Activated CD8-positive, alpha-beta memory T cell treated with anti-CD3 and anti-CD28 coated beads for 48 hours (primary cell): ENCODE measurements at places on chromosomes 13 and 19.

DNA sequence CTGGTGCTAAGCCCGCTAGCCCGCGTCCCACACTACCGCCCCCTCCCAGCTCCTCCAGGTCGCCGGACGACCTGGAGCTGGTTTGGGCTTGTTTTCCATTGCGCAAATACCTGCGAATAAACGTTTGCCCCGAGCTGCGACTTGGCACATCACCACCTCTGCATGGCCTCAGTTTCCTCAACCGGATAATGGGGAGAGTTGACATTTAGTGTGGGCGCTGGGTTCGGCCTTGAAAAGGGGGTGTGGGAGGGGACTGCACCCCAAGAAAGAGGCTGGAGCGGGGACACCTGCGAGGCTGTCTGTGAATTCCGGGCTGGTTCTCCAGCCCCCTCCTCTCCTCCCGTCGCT, 11.0 kb upstream of the JUND start:
- no peak for DNase-seq

GRCh38 chr19:18172331-18173053, 1.1 kb upstream of the IFI30 start:
- no peak for DNase-seq

GRCh38 chr13:68551701-68552522, 1321.8 kb upstream of the PCDH9 start:
- DNase-seq = no peak

GRCh38 chr13:30997697-30998096, 65.2 kb downstream of the TEX26 start:
- DNase-seq = no peak

GRCh38 chr13:30862707-30863106, 43.4 kb upstream of the MEDAG start:
- no peak for DNase-seq
